ENCODE measurements at places on chromosomes 4 and X.

DNA sequence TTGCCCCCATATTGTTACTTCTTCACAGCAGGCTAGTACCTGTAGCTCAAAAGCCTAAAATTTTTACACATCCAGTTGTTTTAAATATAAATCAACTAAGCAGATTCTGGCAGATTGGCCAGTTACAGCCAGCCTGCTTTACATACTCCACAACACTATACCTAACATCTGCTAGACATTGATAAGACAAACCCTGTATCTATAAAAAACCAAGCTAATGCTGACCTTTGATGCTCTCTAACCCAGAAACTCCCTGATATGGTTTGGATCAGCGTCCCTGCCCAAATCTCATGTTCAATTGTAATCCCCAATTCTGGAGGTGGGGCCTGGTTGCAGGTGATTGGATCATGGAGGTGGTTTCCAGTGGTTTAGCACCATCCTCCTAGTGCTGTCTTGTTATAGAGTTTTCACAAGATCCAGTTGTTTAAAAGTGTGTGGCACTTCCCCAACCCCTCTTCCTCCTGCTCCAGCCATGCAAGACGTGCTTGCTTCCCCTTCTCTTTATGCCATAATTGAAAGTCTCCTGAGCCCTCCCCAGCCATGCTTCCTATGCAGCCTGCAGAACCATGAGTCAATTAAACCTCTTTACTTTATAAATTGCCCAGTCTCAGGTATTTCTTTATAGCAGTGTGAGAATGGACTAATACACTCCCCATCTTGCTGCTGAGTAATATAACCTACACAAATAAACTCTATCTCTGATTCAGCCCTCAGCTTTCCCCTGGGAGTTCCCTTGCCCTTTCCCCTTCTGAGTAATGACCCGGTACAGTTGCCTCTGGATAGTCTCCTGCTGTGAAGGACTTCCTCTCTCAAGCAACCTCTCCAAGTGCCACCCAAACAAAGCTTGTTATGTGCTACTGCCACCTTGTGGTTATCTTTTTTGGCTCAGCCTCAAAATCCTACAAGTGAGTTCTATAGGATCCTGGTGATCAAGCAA is 39.6 kb downstream of the ZCCHC13 start:
- no peaks in the 10 kb centered on the region for H3K36me3 ChIP-seq
- H3K4me1 ChIP-seq, result no peaks in the 10 kb centered on the region
- H3K27ac ChIP-seq, result no peak overlapping the region
- peak; percentile 41 for DNase-seq

DNA sequence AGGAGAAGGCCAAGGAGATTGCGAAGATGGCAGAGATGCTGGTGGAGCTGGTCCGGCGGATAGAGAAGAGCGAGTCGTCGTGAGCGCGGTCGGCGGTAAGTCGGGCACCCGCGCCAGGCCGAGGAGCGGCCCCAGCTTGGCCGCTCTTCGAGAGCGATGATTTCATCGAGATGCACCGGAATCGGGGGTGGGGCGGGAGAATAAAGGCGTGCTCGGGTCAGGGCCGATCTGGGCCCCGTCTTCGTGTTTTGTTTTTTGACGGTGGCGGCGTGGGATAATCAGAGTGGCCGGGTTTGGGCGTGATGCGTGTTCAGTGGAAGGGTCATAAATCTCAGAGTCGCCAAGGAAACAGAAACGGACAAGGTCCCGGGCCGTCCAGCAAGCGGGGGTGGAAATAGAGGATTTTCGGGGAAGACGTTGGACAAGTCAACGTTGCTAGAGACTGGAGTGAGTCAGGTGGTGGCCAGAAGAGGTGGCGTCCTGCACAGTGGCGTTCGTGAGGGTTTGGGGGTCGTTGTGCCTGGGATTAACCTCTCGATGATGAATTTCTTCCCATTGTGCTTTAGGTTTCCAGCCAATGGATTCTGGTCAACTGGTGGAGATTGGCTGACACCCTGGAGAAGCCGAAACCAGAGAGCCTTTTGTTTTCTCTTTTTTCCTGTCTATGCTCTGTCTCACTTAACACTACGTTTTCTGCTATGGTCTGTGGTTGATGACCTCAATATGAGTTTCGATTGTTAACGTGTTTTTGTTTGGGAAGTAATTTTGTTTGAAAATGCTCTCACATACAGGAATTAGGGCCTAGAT is 882 bp downstream of the MRFAP1 start:
- H3K4me1 ChIP-seq, result peaks cover 11% of the 10 kb centered on the region
- no peaks in the 10 kb centered on the region for H3K27me3 ChIP-seq
- no peak for DNase-seq
- peak overlapping the region; percentile 91 for H3K4me3 ChIP-seq
- peaks cover 15% of the 10 kb centered on the region for H3K36me3 ChIP-seq
- H3K27ac ChIP-seq, result peak overlapping the region; percentile 95

DNA sequence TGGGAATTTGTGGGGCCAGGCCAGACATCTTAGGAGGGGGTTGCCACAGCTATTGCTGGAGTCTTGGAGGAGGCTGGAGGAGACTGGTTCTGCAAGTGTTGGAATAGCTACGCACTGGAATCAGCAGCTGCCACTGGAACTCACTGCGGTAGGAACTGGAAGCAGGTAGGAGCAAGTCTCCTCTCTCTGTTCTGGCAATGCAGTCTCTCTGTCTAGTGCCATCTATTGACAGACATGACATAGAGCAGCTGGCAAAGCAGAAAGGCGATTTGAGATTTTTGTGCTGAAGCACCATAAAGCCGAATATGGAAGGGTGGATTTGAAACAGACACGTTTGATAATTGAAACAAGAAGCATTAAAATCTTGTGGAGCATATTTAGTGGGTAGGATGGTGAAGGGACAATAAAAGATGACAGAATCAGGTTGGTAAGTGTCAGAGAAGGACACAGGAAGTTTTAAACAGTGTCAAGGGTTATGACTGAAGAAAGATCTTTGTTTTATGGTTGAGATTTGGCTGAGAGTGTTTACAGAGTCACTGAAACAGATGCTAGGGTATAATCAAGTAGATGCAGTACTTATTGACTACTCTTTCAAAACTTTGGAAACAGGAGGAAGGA is 23.5 kb upstream of the SYNPO2 start:
- no peak overlapping the region for H3K27ac ChIP-seq
- H3K27me3 ChIP-seq, result no peaks in the 10 kb centered on the region
- DNase-seq, result peak; percentile 19
- H3K4me3 ChIP-seq, result no peak overlapping the region
- peaks cover 3% of the 10 kb centered on the region for H3K4me1 ChIP-seq

GRCh38 chr4:8606966-8607365 is 14.4 kb downstream of the CPZ start:
- H3K4me1 ChIP-seq, result no peaks in the 10 kb centered on the region
- H3K27me3 ChIP-seq, result no peaks in the 10 kb centered on the region
- no peak overlapping the region for H3K27ac ChIP-seq
- no peak for DNase-seq
- no peaks in the 10 kb centered on the region for H3K36me3 ChIP-seq
- no peak overlapping the region for H3K4me3 ChIP-seq

DNA sequence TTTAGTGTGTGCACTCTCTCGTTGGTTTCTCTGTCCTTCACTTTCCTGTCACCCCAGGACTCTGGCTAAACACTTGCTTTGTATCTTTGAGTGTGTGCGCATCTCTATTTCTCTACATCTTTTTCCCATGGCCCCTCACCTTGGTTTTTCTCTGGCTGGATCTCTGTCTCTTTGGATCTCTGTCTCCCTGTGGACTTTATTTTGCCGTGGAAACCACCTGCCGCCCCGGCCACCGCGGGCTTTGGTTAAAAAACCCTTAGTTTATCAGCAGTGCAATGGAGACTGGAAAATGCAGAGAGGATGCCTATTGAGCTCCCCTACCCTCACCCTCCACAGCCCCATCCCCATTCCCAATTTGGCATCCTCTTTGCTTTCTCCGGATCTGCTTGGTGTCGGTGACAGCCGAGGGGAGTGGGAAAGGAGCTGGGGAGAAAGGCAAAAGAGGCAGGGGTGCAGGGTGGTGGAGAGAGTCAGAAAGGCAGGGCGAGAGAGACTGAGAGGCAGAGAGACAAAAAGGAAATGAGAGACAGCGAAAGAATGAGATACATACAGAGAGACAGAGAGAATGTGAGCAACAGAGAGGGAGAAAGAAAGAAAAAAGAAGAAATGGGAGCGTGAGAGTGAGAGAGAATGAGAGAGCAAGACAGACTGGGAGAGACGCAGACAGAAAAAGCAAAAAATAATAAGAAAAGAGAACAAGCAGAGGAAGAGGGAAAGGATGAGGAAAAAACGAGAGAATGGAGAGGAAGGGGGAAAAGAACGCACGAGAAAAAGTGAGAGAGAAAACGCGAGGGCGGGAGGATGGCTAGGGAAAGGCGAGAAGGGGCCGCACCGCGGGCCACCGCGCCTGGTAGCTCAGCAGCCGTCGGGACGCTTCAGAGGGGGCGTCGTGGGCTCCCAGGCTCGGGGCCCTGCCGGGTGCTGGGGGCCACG is 688 bp downstream of the GPR101 start:
- peaks cover 43% of the 10 kb centered on the region for H3K27me3 ChIP-seq
- H3K4me1 ChIP-seq, result no peaks in the 10 kb centered on the region
- H3K4me3 ChIP-seq, result no peak overlapping the region

GRCh38 chrX:1407035-1407434 is 15.1 kb upstream of the SLC25A6 start:
- no peaks in the 10 kb centered on the region for H3K27me3 ChIP-seq
- H3K36me3 ChIP-seq, result peaks cover 12% of the 10 kb centered on the region
- DNase-seq, result no peak

DNA sequence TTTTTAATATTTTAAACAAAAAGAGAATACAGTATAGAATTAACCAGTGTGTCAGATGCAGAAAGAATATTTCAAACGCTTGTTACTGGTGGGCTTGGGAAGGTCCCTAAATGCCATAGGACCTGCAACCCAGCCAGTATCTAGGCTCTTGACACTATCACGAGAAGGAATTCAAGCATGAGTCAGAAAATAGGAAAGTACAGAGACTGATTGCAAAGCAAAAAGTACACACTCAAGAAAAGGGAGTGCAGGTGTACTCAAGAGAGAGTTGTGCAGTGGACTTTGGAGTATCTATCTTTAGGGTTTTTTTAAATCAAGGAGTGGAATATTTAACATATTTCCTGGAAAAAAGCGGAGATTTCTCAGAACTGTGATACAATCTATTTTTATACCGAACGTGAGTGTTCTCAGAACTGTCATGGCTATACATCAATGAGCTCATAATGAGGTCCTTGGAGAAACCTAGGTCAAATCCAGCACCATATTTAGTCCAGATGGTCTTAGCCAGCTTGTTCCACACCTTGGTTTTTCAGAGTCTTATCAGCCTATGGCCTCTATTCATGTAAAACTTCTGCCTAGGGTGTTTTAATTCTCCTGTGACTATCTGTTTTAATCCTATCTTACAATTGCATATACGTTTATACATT is 291.8 kb upstream of the FAT4 start:
- no peak overlapping the region for H3K4me3 ChIP-seq
- H3K27ac ChIP-seq, result no peak overlapping the region
- no peaks in the 10 kb centered on the region for H3K36me3 ChIP-seq
- H3K27me3 ChIP-seq, result no peaks in the 10 kb centered on the region
- no peak for DNase-seq

DNA sequence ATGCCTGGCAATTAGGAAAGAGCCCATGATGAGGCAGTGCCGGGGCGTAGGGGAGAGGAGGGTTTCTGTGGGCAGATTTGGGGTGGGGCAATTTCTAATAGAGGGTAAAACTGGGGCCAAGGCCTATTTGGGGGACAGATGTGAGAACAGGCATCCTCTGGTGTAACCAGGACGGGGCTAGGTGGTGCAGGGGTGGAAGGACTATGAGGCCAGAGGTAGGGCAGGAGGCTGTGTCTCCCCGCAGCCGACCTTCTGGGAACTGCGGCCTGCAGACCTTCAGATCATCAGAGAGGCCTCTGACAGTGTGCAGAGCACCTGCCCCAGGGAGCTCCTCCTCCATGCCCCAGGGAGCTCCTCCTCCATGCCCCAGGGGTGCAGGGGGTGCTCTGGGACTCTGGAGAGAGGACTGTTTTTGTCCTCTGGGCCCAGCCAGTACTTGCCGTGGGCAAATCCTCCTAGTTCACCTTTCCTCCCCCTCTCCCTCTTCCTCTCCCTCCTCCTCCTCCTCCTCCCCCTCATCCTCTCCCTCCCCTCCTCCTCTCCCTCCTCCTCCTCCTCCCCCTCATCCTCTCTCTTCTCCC is 101.9 kb downstream of the SORCS2 start:
- H3K4me3 ChIP-seq, result no peak overlapping the region
- no peak overlapping the region for H3K27ac ChIP-seq
- DNase-seq, result no peak
- H3K36me3 ChIP-seq, result no peaks in the 10 kb centered on the region

- no peaks in the 10 kb centered on the region for H3K36me3 ChIP-seq
- no peak for DNase-seq
- peaks cover 21% of the 10 kb centered on the region for H3K4me1 ChIP-seq
- no peaks in the 10 kb centered on the region for H3K27me3 ChIP-seq
Observed at GRCh38 chrX:68894513-68895340, 65.9 kb downstream of the EFNB1 start.

- no peak overlapping the region for H3K27ac ChIP-seq
- H3K4me3 ChIP-seq, result no peak overlapping the region
- DNase-seq, result no peak
- no peaks in the 10 kb centered on the region for H3K36me3 ChIP-seq
Observed at GRCh38 chr4:52091801-52092200, 40.7 kb downstream of the SPATA18 start.

DNA sequence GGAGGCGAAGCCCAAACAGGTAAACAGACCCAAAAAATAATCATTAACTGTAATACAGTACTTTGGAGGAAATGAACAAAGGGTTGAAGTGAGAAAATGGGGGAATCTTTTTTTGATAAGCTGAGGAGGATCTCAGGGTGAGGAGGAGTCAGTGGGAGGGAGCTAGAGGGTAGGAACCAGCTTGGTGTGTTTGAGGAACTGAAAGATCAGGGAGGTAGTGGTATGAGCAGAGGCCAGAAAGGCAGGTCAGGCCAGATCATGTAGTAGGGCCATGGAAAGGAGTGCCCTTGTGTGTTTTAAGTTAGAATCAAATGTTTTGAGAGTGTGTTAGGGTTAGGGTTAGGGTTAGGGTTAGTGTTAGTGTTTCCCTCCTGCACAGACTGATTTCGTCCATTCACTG is 48.8 kb downstream of the PPP2R2C start:
- DNase-seq, result no peak
- no peak overlapping the region for H3K27ac ChIP-seq

DNA sequence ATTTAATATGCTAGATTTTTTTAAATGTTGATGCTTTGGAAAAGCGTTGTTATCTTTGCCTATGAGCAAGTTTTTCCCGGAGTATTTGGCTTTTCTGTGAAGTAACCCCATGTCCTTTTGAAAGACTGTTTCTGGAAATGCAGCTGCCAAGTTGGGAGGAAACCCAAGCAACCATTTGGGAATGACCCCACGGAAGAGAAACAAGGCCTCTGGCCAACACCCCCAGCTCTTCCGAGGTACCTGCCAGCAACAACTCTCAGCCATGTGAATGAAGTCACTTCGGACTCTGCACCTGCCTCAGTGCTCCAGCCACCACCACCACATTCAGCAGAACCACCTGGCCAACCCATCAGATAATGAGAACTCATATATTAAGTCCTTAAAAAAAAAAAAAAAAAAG is 36.2 kb upstream of the DHRSX start:
- H3K36me3 ChIP-seq, result no peaks in the 10 kb centered on the region
- no peak overlapping the region for H3K4me3 ChIP-seq
- H3K4me1 ChIP-seq, result no peaks in the 10 kb centered on the region
- no peak overlapping the region for H3K27ac ChIP-seq
- peaks cover 5% of the 10 kb centered on the region for H3K27me3 ChIP-seq

Data from keratinocyte (primary cell).